ENCODE measurements at places on chromosomes 1 and 21. TPM values are rescaled to one million over a fixed set of nuclear protein-coding genes. Genes with fewer than 3 reads are reported as not detected.

The GOLT1A gene
- not detected for total RNA-seq

The SAMSN1 gene
- total RNA-seq: 0.15 TPM

The PCBP3 gene
- total RNA-seq: 1.9 TPM

The DNM3 gene
- total RNA-seq: 2.0 TPM

The CALML6 gene
- 0.15 TPM for total RNA-seq

The TRPM2 gene
- under 0.01 TPM for total RNA-seq

The TFF3 gene
- total RNA-seq: 0.29 TPM

The REN gene
- not detected for total RNA-seq

The ADAMTS5 gene
- 9.3 TPM for total RNA-seq

The PDIK1L gene
- total RNA-seq: 4.4 TPM

The OR2T3 gene
- not detected for total RNA-seq

The CLCA4 gene
- not detected for total RNA-seq

The FAM167B gene
- 0.66 TPM for total RNA-seq

The C1orf21 gene
- total RNA-seq: 50.9 TPM

The EVI5 gene
- total RNA-seq: 30.3 TPM

The MLLT11 gene
- 3.1 TPM for total RNA-seq

The BARHL2 gene
- total RNA-seq: not detected

The IL12RB2 gene
- not detected for total RNA-seq

The AIM2 gene
- not detected for total RNA-seq

The NFASC gene
- total RNA-seq: 19.1 TPM

The PROK1 gene
- not detected for total RNA-seq

The CFHR2 gene
- not detected for total RNA-seq

The EPHA10 gene
- total RNA-seq: not detected

The CDC42BPA gene
- 47.8 TPM for total RNA-seq

The DPYD gene
- 116 TPM for total RNA-seq

The AMY1C gene
- total RNA-seq: not detected

The PGLYRP3 gene
- total RNA-seq: not detected

Data from smooth muscle cell of trachea (primary cell).